ENCODE measurements at places on chromosomes 16 and 17.

GRCh38 chr17:35540589-35541404 is 3.3 kb upstream of the SLFN12L start:
- DNase-seq: peak; percentile 88

- no peak for DNase-seq
Observed at GRCh38 chr17:16419929-16420271, 4.5 kb downstream of the TRPV2 start.

DNA sequence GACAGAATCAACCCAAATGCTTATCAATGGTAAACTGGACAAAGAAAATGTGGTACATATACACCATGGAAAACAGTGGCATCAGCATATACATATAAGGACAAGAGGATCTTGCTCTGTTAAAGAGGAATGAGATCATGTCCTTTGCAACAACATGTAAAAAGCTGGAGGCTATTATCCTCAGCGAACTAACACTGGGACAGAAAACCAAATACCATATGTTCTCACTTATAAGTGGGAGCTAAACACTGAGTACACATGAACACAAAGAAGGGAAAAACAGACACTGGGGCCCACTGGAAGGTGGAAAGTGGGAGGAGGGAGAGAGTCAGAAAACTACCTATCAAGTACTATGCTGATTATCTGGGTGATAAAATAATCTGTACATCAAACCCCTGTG is 447.3 kb upstream of the MAF start:
- DNase-seq: no peak

DNA sequence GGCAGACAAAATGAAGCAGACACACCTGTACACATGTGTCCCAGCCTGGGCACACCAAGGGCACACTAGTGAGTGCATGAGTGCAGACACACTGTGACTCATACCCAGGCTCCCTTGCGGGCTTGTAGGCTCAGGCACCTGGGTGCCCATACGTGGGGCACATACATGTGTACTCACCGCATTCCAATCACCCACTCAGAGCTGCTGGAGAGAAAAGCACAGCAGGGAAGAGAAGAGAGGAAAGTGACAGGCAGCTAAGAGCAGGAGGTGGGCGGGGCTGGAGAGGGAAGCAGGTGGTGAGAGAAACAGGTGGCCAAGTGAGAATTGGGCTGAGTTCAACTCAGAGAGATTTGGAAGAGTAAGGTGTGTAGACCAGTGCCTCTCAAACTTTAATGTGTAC is 54.0 kb downstream of the TMEM132E start:
- DNase-seq: no peak

DNA sequence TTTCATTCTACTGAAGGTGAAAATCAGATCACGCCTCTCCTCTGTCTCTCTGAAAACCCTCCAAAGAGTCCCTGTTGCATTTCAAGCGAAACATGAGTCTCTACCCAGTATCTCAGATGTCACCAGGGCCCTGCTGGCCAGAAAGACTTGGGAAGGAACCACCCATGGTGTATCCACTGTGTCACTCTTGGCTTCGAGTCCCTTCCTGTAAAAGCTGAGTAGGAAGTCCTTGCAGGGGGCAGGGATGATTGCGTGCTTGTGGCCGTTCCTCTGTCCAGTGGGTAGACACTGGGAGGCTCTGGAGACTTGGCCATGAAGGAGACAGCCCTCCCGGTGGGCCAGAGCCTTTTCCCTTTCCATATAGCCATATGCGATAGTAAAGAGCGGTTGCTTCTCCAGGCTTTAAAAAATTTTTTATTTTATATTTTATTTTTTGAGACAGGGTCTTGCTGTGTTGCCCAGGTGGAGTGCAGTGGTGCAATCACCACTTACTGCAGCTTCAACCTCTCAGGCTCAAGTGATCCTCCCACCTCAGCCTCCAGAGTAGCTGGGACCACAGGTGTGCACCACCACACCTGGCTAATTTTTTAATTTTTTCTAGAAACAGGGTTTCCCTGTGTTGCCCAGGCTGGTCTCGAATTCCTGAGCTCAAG is 19.0 kb upstream of the RMI2 start:
- no peak for DNase-seq

GRCh38 chr16:24539850-24540601 is 660 bp downstream of the RBBP6 start:
- DNase-seq: peak; percentile 26

All from AML-193 (cell line).